ENCODE measurements at places on chromosomes 6 and 20. TPM values are rescaled to one million over a fixed set of nuclear protein-coding genes. Genes with fewer than 3 reads are reported as not detected.

DNA sequence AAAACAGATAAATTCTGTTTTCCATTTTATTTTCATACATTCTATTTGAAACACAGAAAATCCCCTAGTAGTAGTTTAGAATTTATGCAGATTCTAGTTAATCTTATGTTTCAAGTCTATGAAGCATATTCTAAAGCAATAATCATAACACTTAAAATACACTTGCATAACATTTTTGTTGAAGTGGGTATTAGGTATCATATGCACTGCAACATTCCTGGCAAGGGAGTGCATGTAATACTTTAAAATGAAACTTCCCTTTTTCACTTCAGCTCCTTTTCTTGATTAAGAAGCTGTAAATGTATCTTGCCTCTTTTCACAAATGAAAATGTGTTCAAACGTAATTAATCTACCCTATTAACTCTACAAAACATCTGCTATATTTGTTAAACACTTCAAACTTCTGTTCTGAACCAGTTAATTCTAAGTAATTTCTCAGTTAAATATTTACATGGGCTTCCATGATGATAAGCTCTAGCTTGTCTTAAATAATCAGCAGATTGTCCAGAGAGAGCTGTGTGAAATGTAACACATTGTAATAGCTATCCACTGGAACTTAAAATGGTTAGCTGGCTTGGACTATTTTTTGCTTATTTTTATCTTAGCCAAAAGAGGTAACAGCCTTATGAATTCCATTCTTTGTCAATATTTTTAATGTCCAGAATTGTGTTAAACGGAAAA is 192.8 kb downstream of the COL19A1 start:
- H3K36me3 ChIP-seq, result no peaks in the 10 kb centered on the region
- no peak overlapping the region for H3K27ac ChIP-seq
- DNase-seq, result no peak
- no peaks in the 10 kb centered on the region for H3K4me1 ChIP-seq
- no peaks in the 10 kb centered on the region for H3K27me3 ChIP-seq

DNA sequence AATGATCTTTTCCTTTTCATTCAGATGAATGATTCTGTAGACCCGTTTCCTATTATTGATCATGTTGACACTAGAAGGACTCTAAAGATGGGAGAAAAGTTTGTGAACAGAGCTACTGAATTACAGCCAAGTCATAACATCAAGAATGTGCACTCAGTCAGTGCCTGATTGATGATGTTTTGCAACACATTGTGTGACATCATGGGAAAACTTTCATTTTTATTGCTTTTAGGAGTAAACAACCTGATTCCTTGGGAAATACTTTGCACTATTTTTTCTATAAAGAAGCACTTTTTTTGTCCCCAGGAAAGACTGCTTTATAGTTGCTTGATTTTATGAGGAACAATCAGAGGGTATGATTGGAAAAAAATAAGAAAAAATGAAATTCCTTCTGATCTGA is 383.8 kb upstream of the JAG1 start:
- DNase-seq, result no peak
- H3K27ac ChIP-seq, result no peak overlapping the region
- H3K36me3 ChIP-seq, result no peaks in the 10 kb centered on the region
- no peaks in the 10 kb centered on the region for H3K27me3 ChIP-seq
- no peak overlapping the region for H3K4me3 ChIP-seq

Gene LY6G6F
- total RNA-seq, result not detected

DNA sequence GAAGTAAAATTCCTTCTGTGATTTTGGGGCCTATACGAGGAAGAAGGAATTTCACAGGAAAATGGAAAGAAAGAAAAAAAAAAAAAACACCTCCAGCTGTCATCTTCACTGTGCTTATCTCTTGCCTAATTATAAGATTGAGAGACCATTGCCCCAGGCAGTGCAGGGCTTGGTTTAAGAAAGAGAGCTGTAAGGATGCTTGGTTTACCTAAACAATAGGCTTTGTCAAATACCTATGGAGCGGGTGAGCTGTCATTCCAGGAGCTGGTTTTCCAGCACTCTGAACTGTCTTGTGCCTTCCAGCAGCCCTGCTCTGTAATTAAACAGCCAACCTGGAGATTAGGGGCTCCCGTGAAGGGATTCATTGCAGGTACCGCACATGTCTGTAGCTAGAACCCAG is 137.8 kb downstream of the EDN3 start:
- no peaks in the 10 kb centered on the region for H3K4me1 ChIP-seq
- no peak overlapping the region for H3K4me3 ChIP-seq
- H3K27me3 ChIP-seq, result no peaks in the 10 kb centered on the region
- no peaks in the 10 kb centered on the region for H3K36me3 ChIP-seq

Gene CAGE1
- total RNA-seq, result not detected

GRCh38 chr20:8726460-8726859 is 342.4 kb upstream of the PLCB4 start:
- no peak overlapping the region for H3K4me3 ChIP-seq
- H3K27ac ChIP-seq, result no peak overlapping the region
- H3K4me1 ChIP-seq, result no peaks in the 10 kb centered on the region
- no peaks in the 10 kb centered on the region for H3K36me3 ChIP-seq
- H3K27me3 ChIP-seq, result no peaks in the 10 kb centered on the region

- H3K4me1 ChIP-seq, result no peaks in the 10 kb centered on the region
- no peaks in the 10 kb centered on the region for H3K36me3 ChIP-seq
- no peaks in the 10 kb centered on the region for H3K27me3 ChIP-seq
Observed at GRCh38 chr6:36399970-36400369, 12.5 kb upstream of the ETV7 start.

GRCh38 chr6:16355238-16355637 is 116.9 kb downstream of the GMPR start:
- no peak for DNase-seq
- no peaks in the 10 kb centered on the region for H3K36me3 ChIP-seq
- no peaks in the 10 kb centered on the region for H3K4me1 ChIP-seq
- H3K27ac ChIP-seq, result peak overlapping the region; percentile 70

DNA sequence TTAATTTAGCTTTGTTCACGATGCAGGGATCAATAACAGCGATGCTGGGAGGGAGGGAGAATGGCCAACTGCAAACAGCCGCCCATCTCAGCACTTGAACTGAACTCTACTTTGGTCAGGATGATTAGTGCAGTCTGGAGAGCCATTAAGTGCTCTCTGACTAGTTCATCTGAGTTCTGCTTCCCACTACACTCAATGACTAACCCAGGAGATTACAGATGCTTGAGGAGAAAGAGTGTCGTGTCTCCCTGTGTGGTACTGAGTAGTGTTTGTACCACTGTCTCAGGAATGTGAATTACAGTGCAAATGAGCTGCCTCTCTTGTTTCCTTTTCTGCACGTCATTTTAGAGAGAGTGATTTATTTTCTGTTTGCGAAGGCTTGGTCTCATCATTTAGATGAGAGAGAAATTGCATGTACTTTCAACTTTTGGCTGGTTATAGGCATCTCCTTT is 23.5 kb downstream of the CARMIL1 start:
- H3K4me1 ChIP-seq, result peaks cover 35% of the 10 kb centered on the region
- no peak overlapping the region for H3K27ac ChIP-seq
- no peak for DNase-seq
- H3K4me3 ChIP-seq, result no peak overlapping the region
- H3K27me3 ChIP-seq, result no peaks in the 10 kb centered on the region

Gene C6orf132
- 110 TPM for total RNA-seq

GRCh38 chr20:19368351-19368750 is 155.9 kb downstream of the SLC24A3 start:
- H3K4me3 ChIP-seq, result no peak overlapping the region
- DNase-seq, result no peak
- no peaks in the 10 kb centered on the region for H3K27me3 ChIP-seq
- H3K36me3 ChIP-seq, result no peaks in the 10 kb centered on the region

DNA sequence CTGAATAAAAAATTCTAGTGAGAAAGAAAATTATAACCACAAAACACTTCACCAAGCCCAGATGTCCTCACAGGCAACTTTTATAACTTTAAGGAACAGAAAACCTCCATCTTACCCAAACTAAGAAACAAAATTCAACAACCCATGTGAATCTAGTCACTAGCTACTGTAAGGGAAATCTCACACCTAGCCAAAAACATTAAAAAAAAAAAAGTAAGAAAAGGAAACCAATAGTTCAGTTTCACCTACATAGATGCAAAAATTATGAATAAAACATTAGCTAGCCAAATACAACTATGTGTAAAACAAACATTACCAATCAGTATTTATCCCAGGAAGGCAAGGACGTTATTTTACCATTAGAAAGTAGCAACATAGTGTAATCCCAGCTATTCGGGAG is 35.5 kb upstream of the SLC23A2 start:
- H3K27me3 ChIP-seq, result no peaks in the 10 kb centered on the region
- H3K4me3 ChIP-seq, result no peak overlapping the region
- H3K36me3 ChIP-seq, result no peaks in the 10 kb centered on the region
- DNase-seq, result no peak

Gene RSPO4
- total RNA-seq, result not detected

Gene PCMT1
- 101 TPM for total RNA-seq

GRCh38 chr6:75524322-75524972 is 30.8 kb upstream of the FILIP1 start:
- H3K36me3 ChIP-seq, result no peaks in the 10 kb centered on the region
- H3K27me3 ChIP-seq, result no peaks in the 10 kb centered on the region
- H3K27ac ChIP-seq, result no peak overlapping the region
- no peak for DNase-seq
